ENCODE measurements at places on chromosomes 3 and 15. TPM values are rescaled to one million over a fixed set of nuclear protein-coding genes. Genes with fewer than 3 reads are reported as not detected.
A peak's percentile ranks its signal among the peaks of the same experiment; 100 is the strongest.

DNA sequence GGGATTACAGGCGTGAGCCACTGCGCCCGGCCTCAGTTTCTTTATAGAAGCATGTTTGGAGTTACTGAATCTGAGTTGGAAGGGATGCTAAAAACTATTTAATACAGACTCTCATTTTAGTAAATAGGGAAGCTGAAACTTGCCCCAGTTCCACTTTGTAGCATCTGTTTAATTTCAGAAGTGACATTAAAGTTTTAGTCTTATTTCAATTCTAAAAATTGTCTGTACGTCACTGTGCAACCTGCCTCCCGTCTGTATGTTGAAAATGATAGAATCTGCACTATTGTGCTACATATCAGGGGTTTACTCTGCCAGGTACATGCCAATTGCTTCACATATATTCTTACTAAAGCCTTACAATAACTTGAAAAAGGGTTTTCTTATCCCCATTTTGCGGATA is 15.3 kb downstream of the CNOT10 start:
- H3K4me1 ChIP-seq, result no peaks in the 10 kb centered on the region
- H3K27me3 ChIP-seq, result no peaks in the 10 kb centered on the region
- no peak for DNase-seq
- H3K27ac ChIP-seq, result no peak overlapping the region

ASB14 gene
- total RNA-seq, result not detected

TNNC1 gene
- total RNA-seq, result not detected

DNA sequence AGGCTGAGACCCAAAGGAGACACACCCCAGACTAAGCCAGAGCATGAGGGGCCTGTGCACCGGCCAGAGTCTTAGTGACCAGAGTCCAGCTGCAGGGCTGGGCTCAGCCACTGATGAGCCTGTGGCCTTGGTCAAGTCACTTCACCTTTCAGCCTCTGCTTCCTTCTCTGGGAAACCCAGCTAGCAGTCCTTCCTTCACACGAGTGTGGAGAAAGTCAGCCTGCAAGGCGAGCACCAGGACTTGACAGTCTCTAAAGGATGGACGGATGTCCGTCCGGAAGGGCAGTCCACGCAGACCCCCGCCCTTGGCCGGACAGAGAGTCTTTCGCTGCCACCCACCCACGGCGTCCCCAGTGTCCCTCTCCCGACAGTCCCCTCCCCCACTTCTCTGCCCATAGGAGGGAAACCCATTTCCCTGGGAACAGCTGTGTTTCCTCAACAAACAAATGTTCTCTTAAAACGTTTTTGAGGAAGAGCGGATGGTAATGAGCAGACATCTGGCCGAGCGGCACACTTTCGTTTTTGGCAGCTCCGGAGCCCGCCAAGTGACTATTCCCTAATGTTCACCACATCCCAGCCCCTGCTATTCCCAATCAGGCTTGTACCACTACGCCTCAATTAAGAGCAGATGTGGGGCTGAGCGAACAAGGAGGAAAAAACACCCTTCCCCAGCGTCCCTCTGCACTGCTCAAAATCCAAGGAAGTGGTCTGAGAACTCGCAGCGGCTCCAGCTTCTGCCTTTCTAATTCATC is 129.1 kb upstream of the SMAD3 start:
- no peaks in the 10 kb centered on the region for H3K27me3 ChIP-seq
- H3K27ac ChIP-seq, result peak overlapping the region; percentile 34
- peaks cover 13% of the 10 kb centered on the region for H3K4me1 ChIP-seq
- peak overlapping the region; percentile 37 for H3K4me3 ChIP-seq

GRCh38 chr3:21754839-21755238 is 3.8 kb upstream of the ZNF385D start:
- no peak overlapping the region for H3K4me3 ChIP-seq
- H3K36me3 ChIP-seq, result no peaks in the 10 kb centered on the region
- no peak for DNase-seq
- no peaks in the 10 kb centered on the region for H3K27me3 ChIP-seq
- no peaks in the 10 kb centered on the region for H3K4me1 ChIP-seq
- no peak overlapping the region for H3K27ac ChIP-seq

DNA sequence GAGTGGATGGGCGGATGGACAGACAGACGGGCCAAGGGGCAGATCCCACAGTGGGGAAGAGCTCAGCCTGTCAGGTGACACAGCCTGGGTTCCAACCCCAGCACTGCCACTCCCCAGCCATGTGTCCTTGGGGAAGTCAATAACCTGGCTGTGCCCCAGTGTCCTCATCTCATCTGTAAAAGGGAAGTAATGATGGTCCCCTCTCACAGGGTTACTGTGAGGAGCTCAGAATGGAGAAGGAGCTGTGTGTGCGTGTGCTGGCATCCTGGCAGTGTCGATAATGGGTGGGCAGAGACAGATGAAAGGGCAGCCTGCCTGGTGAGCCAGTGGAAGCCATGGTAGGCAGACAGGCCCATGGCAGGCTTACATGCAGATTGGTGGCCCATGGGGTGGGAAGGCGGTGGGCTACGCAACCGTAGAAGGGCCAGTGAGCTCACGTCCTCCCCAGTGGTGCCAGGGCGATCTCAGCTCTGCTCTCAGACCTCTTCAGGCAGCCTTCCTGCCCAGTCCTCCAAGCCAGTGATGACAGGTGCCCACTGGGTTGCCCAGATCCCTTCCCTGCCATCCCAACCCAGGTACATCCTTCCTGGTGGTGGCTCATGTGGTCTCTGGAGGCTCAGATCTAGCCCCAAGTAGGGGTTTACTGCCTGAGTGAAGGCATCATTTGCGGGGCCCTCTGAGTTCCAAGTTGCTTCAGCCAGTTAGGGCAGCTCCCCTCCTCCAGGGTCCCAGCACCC is 2.3 kb upstream of the DNAJB8 start:
- DNase-seq, result no peak
- no peaks in the 10 kb centered on the region for H3K27me3 ChIP-seq
- H3K4me3 ChIP-seq, result no peak overlapping the region
- no peaks in the 10 kb centered on the region for H3K36me3 ChIP-seq

DNA sequence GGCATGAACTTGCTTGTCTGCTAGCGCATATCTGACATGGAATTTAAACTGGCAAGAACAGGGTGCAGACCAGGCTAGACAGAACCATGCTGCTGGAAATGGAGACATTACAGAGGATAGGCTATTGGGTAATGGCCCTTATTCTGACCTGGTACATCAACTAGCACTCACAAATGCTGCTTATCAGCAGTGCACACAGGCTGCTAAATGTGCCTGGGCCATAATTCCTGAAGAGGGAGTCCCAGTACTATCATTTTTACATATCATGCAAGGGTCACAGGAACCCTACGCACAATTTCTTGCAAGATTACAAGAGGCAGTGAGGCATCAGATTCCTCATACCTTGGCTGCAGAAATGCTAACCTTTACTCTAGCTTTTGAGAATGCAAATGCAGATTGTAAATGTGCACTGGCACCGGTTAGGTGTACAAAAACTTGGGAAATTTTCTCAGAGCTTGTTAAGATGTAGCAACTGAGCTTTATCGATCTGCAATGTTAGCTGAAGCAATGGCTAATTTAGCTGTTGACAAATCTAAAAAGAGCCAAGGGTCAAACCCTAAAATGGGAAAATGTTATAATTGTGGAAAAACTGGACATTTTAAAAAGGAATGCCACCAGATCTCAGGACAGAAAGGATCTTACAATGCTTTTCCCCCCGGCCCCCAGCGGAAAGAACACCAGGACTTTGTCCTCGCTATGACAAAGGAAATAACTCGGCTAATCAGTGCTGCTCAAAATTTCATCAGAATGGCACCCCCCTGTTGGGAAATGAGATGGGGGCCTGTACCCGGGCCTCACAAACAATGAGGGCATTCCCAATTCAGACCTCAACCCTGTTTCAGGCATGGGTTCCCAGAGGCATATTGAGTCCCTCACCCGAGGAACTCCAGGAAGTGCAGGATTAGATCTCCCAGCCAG is 21.1 kb downstream of the CCRL2 start:
- H3K27me3 ChIP-seq, result no peaks in the 10 kb centered on the region
- H3K4me3 ChIP-seq, result no peak overlapping the region
- H3K27ac ChIP-seq, result peak overlapping the region; percentile 80
- H3K36me3 ChIP-seq, result no peaks in the 10 kb centered on the region
- no peak for DNase-seq
- peaks cover 28% of the 10 kb centered on the region for H3K4me1 ChIP-seq

GRCh38 chr15:72487070-72487797 is 13.1 kb downstream of the ARIH1 start:
- no peak overlapping the region for H3K4me3 ChIP-seq
- H3K4me1 ChIP-seq, result no peaks in the 10 kb centered on the region
- no peak overlapping the region for H3K27ac ChIP-seq
- H3K27me3 ChIP-seq, result no peaks in the 10 kb centered on the region
- H3K36me3 ChIP-seq, result no peaks in the 10 kb centered on the region

- no peaks in the 10 kb centered on the region for H3K36me3 ChIP-seq
- no peak overlapping the region for H3K4me3 ChIP-seq
- no peak for DNase-seq
- H3K4me1 ChIP-seq, result no peaks in the 10 kb centered on the region
These were observed 219.1 kb upstream of the FEZF2 start for GRCh38 chr3:62592408-62592807.

- H3K36me3 ChIP-seq, result no peaks in the 10 kb centered on the region
- no peaks in the 10 kb centered on the region for H3K4me1 ChIP-seq
- H3K27me3 ChIP-seq, result no peaks in the 10 kb centered on the region
- H3K4me3 ChIP-seq, result no peak overlapping the region
- no peak overlapping the region for H3K27ac ChIP-seq
- no peak for DNase-seq
These were observed 30.5 kb upstream of the TRPC1 start for GRCh38 chr3:142693136-142693853.

- no peak overlapping the region for H3K4me3 ChIP-seq
- no peaks in the 10 kb centered on the region for H3K36me3 ChIP-seq
- no peak overlapping the region for H3K27ac ChIP-seq
These were observed 372.8 kb downstream of the TIGIT start for GRCh38 chr3:114666623-114667022.

DNA sequence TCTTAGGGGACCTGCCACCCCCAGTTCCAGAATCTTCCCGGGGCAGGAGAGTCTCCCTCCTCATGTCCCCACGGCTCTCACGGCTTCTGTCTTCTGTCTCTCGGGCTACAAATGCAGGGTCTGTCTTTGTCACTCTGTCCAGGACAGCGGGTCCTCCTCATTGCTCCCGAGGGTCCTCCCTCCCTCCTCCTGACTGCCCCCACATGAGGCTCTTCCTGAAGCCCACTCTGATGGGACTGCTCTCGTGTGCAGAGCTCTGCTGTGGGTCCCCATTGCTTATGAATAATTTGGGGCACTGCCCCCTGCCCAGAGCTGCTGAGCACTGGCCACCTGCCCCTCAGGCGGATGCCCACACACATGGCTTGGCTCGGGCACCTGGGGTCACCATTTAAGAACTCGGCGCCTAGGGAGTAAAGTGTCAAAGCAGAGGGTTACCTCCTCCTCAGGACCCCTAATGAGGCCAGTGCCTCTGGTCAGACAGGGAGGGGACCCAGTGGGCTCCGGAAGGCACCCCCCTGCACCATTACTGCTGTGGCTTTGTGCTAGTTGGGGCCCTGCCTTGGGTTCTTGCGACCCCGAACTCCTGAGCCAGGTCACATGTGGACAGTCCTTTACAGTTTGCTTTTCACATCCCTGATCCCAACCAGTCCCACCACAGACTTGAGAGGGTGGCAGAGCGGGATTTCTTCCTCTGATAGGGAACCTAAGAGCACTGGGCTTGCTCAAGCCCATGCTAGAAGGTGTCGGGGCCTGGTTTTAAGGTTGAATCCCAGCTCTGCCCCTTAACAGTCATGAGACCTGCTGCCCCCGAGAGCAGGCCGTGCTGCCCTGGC is 22.1 kb downstream of the HDAC11 start:
- H3K27me3 ChIP-seq, result no peaks in the 10 kb centered on the region
- no peaks in the 10 kb centered on the region for H3K36me3 ChIP-seq
- H3K4me1 ChIP-seq, result no peaks in the 10 kb centered on the region
- no peak for DNase-seq
- H3K4me3 ChIP-seq, result no peak overlapping the region

DNA sequence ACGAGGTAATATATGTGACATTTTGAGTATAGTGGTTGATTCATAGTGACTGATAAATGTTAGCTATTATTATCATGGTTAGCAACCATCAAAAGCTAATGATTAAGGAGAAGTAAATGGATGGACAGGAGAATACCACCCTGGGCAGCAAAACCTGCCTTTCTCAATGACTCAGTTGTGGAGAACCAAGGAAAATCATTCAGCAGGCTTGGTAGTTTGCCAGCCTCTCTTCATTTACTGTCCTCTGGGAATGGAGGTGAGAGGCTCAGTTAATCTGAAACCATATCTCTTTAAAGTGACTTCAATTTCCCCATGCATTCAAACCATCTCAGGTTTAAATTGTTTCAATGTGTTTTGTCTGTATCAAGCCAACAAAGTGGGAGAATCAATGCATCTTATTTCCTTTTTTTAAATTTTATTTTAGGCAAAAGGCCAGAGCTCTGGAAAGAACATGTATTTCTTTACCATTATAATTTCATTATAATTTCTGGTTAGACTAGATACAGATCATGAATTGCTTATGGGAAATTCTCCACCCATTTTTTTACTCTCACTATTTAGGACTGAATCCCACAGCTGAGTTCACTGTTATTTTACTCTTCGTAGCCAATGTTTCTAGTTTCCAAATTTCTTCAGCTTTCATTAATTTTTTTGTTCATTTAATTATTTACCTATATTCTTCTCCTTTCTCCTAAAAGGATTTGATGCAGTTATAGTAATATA is 2.7 kb downstream of the TM4SF18 start:
- DNase-seq, result no peak
- no peaks in the 10 kb centered on the region for H3K36me3 ChIP-seq
- H3K27me3 ChIP-seq, result no peaks in the 10 kb centered on the region
- H3K4me3 ChIP-seq, result no peak overlapping the region

- no peak overlapping the region for H3K4me3 ChIP-seq
- no peaks in the 10 kb centered on the region for H3K27me3 ChIP-seq
- H3K36me3 ChIP-seq, result no peaks in the 10 kb centered on the region
- DNase-seq, result no peak
- H3K4me1 ChIP-seq, result no peaks in the 10 kb centered on the region
These were observed 123.8 kb downstream of the SV2B start for GRCh38 chr15:91223863-91224262.

GRCh38 chr3:172186607-172187006 is 147.2 kb downstream of the FNDC3B start:
- peaks cover 11% of the 10 kb centered on the region for H3K4me1 ChIP-seq
- no peaks in the 10 kb centered on the region for H3K36me3 ChIP-seq
- H3K27ac ChIP-seq, result no peak overlapping the region
- no peaks in the 10 kb centered on the region for H3K27me3 ChIP-seq
- H3K4me3 ChIP-seq, result no peak overlapping the region

- no peaks in the 10 kb centered on the region for H3K36me3 ChIP-seq
- H3K27me3 ChIP-seq, result no peaks in the 10 kb centered on the region
- H3K4me3 ChIP-seq, result no peak overlapping the region
- DNase-seq, result no peak
- H3K27ac ChIP-seq, result no peak overlapping the region
- no peaks in the 10 kb centered on the region for H3K4me1 ChIP-seq
These were observed 218.9 kb downstream of the CDIN1 start for GRCh38 chr15:36798366-36798765.

- H3K27ac ChIP-seq, result no peak overlapping the region
- no peaks in the 10 kb centered on the region for H3K27me3 ChIP-seq
- no peaks in the 10 kb centered on the region for H3K36me3 ChIP-seq
- no peak overlapping the region for H3K4me3 ChIP-seq
These were observed 42.5 kb upstream of the FMN1 start for GRCh38 chr15:33236841-33237509.

- peaks cover 4% of the 10 kb centered on the region for H3K4me1 ChIP-seq
- no peak overlapping the region for H3K4me3 ChIP-seq
- DNase-seq, result no peak
- peak overlapping the region; percentile 45 for H3K27ac ChIP-seq
These were observed 82.9 kb downstream of the ST6GAL1 start for GRCh38 chr3:187013159-187013716.

PRTG gene
- total RNA-seq, result 0.04 TPM

GRCh38 chr15:85010071-85010385 is 28.4 kb downstream of the PDE8A start:
- no peak overlapping the region for H3K4me3 ChIP-seq
- no peaks in the 10 kb centered on the region for H3K36me3 ChIP-seq
- DNase-seq, result no peak
- H3K4me1 ChIP-seq, result peaks cover 25% of the 10 kb centered on the region
- H3K27ac ChIP-seq, result peak overlapping the region; percentile 11

WDR93 gene
- total RNA-seq, result not detected

GPR149 gene
- not detected for total RNA-seq

Measured in esophagus squamous epithelium (tissue), 5 donors.